Erythroblast (primary cell): ENCODE measurements at places on chromosomes 3 and 15.

GRCh38 chr15:80309769-80310384 lies 57.9 kb upstream of the CTXND1 start:
- no peak for DNase-seq

DNA sequence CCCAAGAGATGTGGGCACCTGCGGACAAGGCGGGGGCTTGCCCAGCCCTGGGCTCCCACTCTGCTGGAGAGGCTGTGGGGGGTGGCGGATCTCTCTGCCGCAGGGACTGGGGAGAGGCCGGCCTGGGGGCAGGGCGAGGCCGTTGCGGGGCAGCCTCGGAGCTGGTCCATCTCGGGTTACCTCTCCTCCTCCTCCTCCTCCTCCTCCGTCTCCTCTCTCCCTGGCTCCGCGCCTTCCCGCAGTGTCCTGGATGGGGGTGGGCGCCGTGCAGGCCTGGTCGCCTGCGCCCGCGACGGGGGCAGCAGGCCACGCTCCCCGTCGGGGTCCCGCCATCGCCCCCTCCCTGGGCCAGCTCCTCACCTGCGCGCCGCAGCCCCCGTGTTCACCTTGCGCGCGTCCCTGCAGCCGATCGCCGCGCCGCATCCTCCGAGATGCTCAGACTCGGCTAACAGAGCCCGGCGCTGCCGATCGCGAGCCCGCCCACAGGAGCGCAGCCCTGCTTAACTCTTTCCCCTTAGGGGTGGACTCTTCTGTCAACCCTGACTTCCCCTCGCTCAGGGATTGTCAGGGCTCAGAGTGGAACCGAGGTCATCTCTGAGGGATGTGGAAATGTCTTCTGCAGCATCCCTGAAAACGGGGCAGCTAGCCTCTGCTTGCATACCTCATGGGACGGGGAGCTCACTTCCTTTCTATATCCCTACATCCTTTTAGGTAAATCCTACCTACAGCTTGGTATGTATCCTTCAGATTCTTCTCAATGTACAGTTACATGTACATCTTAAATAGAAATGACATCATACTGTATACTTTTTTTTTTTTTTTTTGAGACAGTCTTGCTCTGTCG lies at the start of gene PRRT3:
PRRT3 (minus strand) TSS at position 447 of the 844 bp plus-strand sequence. CDS start 2,293 bp downstream, outside the sequence.
- peak; percentile 50 for DNase-seq

DNA sequence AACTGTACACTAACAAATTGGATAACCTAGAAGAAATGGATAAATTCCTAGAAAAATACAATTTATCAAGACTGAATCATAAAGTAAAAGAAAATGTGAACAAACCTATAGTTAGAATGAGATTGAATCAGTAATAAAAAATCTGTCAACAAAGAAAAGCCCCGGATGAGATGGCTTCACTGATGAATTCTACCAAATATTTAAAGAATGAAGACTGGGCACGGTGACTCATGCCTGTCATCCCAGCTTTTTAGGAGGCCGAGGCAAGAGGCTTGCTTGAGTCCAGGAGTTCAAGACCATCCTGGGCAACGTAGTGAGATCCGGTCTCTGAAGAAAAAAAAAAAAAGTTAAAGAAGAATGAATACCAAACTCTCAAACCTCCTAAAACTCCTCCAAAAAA lies 17.7 kb upstream of the AP4E1 start:
- no peak for DNase-seq

DNA sequence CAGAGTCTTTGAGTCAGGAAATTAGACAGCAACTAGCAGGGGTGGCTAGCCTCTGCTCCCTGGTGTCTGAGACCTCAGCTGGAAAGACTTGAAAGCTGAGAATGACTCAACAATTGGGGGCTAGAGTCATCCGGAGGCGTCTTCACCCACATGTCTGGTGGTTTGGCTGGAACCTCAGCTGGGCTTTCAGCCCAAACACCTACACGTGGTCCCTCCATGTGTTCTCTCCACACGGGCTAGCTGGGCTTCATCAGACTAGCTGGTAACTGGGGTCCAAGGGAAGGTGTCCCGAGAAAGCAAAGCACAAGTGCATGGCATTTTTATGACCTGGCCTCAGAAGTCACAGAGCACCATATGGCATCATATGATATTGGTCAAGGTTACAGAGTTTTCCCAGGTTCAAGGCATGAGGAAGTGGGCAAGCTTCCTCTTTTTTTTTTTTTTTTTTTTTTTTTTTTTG lies 19.9 kb upstream of the ABHD2 start:
- no peak for DNase-seq

- no peak for DNase-seq
Observed at GRCh38 chr15:33034588-33034987, 159.9 kb downstream of the FMN1 start.

GRCh38 chr3:73319179-73319769 lies 257.8 kb downstream of the EBLN2 start:
- no peak for DNase-seq

DNA sequence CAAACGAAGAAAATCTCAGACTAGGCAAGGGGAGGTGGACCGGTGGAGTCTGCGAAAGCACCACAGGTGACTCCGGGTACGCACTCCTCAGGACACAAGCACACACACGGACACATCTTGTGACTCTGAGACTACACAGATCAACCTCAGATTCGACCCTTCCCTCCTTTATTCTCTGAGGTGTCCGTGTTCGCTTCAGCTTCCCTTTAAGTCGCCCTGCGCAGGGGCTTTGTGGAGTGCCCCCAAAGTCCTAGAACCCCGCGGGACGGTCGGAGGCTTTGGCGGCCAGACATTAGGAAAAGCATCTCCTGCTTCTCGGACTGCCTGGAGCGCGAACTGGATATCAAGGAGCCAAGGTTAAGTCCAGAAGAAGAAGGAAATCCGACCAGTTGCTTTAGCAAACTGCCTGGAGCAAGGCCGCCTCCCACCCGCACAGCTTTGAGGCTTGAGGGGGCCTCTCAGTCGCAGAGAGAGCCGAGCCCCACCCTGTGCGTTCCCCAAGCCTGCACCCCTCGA lies 730 bp downstream of the DGKG start:
- no peak for DNase-seq

DNA sequence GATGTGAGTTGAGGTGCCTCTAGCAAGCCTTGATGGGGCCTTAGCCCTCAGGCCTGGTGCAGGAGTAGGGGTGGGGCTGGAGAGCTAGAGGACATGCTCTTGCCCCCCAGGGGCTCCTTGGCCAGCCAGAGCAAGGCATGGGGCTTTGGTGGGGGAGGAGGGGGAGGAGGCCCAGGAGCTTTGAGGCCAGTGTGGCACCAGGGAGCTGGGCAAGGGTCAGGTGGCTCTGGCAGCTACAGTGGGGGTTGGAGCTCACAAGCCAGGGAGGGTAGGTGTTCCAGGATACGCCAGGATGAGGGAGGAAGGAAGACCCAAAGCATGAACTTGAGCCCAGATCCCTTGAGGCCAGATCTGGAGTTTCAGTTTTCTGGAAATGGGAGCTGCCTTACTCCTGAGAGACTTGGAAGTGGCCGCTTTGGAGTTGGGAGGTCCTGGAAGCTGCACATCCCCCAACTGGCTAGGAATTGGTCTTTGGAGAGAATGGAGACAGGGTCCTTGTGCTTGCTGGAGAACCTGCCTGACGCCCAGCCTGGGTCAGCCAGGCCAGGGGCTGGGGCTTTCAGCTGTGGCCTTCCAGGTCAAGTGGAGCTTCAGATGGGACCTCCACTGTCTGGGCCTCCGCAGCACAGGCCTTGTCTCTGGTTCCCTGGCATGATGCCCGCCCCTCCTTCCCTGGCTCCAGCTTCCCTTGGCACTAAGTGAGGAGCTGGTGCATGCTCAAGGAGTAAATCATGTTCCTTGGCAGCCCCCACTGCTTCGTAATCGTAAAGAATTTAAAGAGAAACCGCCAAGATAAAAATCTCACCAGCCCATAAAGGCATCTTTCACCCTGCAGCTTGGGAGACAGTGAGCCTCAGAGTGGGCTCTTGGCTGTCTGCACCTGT lies 8.7 kb downstream of the SEMA3F start:
- no peak for DNase-seq

GRCh38 chr15:83733206-83733605 lies 79.3 kb downstream of the ADAMTSL3 start:
- DNase-seq: no peak

GRCh38 chr3:122233101-122233952 lies 49.9 kb downstream of the CASR start:
- no peak for DNase-seq

GRCh38 chr3:172177803-172178316 lies 138.5 kb downstream of the FNDC3B start:
- no peak for DNase-seq

GRCh38 chr3:160180581-160181216 lies 44.5 kb upstream of the C3orf80 start:
- DNase-seq: no peak

DNA sequence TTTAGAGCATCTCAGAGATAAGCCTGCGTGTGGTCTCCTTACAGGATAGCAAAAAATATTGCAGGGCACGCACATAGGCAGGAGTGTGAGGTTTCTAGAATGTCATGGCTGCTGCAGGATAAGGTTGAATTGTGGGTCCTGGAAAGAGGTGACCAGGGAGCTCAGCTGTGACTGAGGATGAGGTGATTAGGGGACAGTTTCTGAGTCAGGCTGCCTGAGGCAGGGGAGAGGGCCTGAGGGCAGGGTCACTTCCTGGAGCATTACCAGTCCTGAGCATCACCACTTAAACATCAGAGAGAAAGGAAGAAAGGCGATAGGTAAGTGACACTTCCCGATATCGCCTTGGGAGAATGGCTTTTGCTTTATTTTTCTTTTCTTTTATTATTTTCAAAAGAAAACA lies 813.8 kb downstream of the TUSC7 start:
- DNase-seq: no peak

DNA sequence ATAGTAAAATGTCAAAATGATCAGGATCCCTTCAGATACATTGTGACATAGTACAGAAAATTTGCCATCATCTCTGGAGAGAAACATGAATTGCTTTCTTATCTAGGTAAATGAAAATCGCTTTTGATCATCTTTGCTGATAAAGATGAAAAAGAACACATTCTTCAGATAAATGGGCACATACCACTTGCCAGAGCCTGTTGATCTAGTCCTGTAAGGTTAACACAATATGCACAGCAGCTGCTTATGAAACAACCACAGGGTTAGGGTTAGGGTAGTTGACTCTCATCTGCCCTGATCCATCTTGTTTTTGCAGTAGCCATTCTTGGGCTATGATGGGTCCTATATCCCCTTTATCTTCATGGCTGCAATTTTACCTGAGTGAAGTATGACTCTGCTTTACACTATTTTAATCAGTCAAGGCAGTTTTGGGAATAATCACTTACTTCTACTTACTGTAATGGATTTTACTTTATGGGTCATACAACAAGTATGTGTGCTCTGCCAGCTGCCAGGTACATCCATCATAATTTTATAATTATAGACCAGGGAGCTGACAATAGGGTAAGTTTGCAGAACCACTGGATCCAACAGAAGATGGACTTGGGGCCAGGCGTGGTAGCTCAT lies 12.6 kb upstream of the SPINK8 start:
- DNase-seq: no peak

- DNase-seq: no peak
Observed at GRCh38 chr15:31408724-31409123, 82.1 kb downstream of the KLF13 start.

- no peak for DNase-seq
Observed at GRCh38 chr3:69585472-69585871, 153.8 kb upstream of the MITF start.

GRCh38 chr3:53102601-53103147 lies 27.6 kb downstream of the RFT1 start:
- DNase-seq: peak; percentile 79

DNA sequence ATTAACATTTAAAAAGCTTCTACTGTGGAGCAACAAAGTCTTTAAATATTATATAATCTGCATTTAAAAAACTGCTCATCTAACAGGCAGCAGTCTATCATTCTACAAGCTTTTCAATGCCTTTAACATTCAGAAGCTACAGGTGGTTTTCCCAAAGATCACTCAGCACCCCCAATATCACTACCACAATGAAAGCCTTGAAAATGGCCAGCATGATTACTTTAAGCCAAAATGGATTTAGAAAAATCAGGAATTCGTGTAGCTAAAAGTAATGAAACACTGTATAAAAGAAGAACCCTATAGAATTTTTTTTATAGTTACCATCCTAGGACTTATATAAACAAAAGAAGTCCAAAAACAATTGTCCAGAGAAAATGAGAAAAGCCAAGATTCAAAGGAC lies 400.4 kb downstream of the TIGIT start:
- no peak for DNase-seq

- peak; percentile 67 for DNase-seq
Observed at GRCh38 chr15:73950831-73951561, 24.7 kb downstream of the LOXL1 start.

GRCh38 chr3:106130384-106131198 lies 261.8 kb upstream of the CBLB start:
- DNase-seq: no peak

DNA sequence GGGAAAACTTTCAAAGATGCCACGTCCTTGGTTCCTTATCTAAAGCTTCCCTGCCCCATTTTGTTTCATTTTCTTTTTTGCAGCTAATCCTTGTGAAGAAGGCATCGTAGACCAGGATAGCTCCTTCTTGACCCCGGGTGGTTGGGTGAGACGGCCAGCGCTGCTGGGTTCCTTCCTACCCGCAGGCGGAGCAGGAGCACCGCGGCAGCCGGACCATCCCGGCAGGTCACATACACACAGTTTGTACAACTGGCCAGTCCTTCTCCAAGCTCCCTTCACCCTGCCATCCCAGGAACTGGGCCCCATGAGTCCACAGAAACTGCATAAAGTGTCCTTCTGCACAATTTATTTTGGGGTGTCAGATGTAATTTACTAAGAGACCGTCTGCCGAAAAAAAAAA lies 83.9 kb downstream of the MEGF11 start:
- no peak for DNase-seq

DNA sequence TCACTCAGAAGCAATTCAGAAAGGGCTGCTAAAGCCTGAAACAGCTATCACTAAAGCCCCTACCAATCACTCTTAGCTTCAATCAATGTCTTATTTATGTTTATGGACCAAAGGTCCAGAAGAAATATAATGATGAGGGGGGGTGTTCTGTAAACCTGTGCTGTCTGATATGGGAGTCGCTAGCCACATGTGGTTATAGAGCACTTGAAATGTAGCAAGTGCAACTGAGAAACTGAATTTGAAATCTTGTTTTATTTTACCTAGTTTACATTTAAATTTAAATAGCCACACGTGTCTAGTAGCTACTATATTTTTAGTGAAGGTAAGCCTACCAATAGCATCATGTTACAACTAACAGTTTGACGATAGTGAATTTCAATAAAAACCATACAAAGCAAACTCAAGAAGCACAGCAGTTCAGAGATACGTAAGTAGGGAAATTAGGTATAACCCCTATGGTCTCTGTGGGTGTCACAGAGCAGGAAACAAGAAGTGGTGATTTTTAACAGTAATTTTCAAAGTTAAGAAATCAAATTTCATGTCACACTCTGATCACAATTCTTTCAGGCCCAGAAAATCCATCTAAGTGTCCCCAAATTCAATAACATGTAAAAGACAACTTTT lies 3.6 kb downstream of the POU1F1 start:
- DNase-seq: no peak
